ENCODE measurements at places on chromosomes 5 and 9.

GRCh38 chr5:111857623-111858022 lies 100.6 kb upstream of the NREP start:
- DNase-seq, result no peak

GRCh38 chr5:175896301-175897040 lies 25.1 kb downstream of the CPLX2 start:
- no peak for DNase-seq

DNA sequence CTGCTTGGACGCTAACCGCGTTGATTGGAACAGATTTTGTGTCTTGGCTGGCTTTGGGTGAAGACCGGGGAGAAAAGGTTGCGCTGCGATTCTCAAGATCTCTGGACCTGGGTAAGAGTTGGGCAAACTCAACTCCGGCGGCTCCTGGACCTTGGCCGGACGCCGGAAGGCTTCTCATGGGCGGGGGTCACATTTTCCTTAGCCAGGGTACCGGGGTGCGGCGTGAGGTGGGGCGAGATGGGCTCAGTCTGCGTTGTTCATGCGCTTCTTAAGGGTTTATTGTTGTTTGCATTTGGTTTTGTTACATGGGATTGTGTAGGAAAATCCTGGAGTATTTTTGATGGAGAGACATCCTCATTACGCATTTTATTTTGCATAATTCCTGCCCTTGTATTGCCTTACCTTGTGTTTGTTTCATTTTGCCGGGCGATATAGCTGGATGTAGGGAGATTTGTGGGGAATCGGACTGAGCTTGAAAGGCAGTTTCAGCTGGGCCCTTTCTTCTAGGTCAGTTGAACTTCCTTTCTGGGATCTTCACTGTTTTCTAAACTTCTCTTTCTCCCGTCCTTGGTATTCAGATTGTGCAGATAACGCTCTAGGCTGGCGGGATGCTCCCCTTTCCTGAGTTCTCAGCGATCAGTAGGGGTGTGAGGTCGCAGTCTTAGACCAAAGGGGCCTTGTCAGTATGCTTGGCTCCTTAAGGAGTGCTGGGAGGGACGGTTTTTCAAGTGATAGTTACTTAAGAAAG lies 524 bp downstream of the MEGF10 start:
- DNase-seq, result no peak

- no peak for DNase-seq
Observed at GRCh38 chr9:130670644-130671043, 6.2 kb downstream of the PRDM12 start.

- no peak for DNase-seq
Observed at GRCh38 chr9:111029260-111029659, 9.0 kb downstream of the LPAR1 start.

GRCh38 chr9:33294670-33295432 lies 4.5 kb downstream of the NFX1 start:
- DNase-seq, result no peak

GRCh38 chr9:104747245-104747564 lies 278 bp upstream of the NIPSNAP3A start:
- DNase-seq, result no peak

DNA sequence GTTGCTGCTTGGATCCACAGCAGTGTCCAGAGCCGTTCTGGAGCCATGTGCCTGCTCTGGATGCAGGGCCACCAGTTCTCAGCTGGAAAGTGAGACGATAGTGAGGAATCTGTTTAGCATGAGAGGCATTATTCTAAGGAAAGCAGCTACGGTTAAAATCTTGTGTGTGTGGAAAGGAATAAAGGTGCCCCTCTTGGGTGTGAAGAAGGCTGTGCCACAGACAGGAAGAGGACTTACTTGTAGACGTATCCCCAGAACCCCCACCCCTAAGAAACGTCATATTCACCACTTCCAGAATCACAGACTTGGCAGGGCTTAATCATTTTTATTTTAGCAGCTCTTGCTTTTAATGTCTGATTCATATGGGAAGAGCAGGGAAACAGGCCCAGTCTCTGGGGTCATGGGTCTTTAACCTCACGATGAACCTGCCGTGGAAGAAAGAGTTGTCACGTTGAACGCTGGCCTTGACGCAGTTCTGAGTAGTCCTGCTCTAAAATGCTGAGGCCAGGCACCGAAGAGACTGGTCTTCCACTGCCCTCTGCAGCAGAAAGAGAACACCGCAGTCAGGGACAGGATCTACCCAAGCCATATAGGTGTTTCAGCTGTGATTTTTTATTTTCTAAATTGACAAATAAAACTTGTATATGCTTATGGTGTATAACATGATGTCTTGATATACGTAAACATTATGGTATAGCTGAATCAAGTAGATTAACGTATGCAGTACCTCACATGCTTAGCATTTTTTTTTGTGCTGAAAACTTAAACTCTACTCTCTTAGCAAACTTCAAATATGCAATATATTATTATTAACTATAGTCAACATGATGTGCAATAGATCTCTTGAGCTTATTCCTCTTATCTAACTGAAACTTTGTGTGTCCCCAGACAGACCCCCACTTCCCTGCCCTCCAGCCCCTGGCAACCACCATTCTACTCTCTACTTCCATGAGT lies 38.8 kb downstream of the CARTPT start:
- DNase-seq, result peak; percentile 32

GRCh38 chr5:112257976-112258375 lies 161.1 kb downstream of the EPB41L4A start:
- no peak for DNase-seq

DNA sequence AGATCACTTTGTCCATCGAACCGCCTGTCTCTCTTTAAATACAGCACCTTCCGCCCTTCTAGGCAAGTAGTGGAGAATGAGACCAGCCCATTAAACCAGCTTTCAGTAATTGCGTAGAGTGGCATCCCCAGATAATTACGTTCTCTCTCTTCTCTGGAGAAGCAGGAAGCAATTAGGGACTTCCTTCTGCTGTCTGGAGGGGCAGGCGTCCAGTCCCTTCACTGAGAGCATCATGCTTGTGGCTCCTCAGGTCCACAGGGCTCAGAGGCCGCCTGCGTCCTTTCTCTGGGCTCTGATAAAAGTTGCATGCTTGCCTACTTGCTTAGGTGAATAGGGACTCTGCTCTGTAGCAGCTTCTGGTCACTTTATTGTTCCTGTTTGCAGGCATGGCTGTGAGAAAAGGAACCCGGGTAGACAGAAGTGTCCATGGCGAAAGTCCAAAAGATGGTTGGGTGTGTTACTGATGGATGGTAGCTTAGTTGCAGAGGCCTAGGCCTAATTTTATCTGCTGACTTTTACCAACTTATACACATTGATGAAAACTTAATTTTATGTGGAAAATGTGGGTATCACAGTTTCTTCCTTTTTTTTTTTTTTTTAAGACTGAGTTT lies 299.1 kb upstream of the PANK3 start:
- no peak for DNase-seq

DNA sequence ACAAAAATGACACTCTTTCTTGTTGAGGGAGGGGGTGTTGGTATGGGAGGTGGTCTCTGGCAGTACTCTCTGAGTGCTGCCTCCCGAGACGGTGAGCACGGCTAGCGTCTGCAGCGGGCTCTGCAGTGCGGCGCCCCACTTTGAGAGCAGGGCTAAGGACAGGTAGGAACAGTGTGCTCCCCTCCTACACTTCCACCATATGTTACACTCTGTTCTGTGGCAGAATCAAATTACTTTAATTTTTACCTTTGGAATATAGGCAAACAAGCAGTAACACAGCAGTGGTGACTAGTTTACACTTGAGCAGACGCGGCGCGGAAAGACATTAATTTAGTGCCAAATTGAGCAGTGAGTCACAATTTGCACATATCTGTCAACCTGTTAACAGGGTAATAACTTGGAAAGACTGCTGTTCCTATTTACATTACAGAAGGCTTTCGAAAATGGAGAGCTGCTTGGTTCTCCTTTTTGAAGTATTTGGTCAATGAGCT lies 136.3 kb downstream of the MED27 start:
- no peak for DNase-seq

DNA sequence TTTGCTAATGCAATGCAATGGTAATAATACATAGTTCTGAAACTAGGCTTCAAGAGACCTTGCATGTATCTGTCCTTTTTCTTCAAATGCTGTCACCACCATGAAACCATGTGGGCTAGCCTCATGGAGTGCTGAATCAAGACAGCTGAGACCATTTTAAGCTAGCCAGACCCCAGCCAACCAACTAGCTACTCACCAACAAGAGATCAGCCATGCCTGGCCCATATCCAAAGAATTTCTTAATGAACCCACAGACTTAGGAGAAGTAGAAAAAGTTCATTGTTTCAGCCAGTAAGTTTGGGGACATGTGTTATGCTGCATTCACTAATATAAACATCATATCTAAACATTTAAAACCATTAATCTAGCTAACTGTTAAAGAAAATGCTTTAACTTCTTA lies 139.8 kb upstream of the EDIL3 start:
- no peak for DNase-seq

GRCh38 chr9:86126998-86127972 lies 27.9 kb upstream of the GOLM1 start:
- peak; percentile 92 for DNase-seq

DNA sequence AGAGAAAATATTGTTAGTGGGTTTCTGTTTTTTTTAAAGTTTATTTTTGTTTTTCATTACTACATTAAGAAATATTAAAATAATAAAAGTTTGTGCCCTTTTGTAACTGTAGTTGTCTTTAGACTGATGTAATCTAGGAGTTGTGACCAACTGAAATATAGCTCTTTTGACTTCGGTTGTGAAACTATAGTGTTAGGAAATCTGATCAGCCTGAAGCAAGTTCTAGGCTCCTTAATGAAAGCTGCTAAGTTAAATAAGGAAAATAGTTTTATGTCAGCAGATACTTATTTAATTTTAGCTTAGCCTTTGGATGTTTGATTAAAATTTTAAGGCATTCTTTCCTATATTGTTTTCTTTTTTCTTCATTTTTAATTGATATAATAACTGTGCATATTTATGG lies 14.2 kb downstream of the AP3S1 start:
- no peak for DNase-seq

DNA sequence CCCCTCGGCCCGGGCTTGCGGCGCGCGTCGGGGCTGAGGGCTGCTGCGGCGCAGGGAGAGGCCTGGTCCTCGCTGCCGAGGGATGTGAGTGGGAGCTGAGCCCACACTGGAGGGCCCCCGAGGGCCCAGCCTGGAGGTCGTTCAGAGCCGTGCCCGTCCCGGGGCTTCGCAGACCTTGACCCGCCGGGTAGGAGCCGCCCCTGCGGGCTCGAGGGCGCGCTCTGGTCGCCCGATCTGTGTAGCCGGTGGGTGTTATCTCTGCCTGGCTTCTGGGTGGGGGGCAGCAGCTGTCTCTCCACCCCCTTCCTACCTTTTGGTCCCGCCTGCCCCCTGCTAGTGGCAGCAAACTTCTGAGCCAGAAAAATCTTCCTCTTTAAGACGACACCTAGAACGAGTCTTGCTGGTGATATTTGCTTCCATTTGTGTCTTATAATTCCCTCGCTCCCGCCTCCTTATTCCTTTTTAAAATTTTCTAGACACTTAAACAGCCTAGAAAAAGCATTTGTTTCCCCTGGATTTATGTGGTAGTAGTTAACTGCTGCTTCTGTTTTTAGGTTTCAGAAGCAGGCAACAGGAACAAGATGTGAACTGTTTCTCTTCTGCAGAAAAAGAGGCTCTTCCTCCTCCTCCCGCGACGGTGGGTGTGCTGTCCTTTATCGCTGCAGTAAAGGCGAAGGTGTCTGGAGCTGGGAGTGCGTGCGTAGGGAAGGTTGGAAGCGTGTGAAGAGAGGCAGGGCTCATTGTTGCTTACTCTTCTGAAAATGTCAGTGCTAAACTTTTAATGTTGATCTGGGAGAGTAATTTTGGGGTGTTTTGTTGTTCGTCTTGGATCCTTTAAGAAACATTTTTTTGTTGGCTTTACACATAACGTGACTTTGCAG lies 554 bp downstream of the JAK2 start:
- DNase-seq, result peak; percentile 12

Data from neuronal stem cell (in vitro differentiated cells).